ENCODE measurements at places on chromosomes 2 and 18.
A peak's percentile ranks its signal among the peaks of the same experiment; 100 is the strongest.

DNA sequence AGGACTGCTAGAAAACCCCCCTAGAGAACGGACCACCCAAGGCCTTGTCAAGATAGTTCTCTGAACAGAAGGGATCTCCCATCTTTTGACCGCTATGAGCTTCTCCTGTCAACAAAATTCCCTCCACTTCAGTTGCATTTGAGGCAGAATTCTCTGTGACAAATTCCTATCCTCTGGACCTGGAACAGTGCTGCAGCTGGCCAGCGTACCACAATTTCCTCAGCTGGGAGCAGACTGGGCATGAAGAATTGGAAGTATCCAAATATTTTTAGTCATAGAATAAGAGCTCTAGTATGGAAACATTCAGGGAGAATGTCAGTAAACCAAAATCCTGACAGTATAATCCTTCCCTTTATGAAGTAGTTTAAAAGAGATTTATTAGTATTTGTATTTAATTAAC, 147.1 kb upstream of the BOD1L2 start:
- no peak for DNase-seq

- no peak for DNase-seq
Observed at GRCh38 chr18:37222354-37222998, 343.1 kb downstream of the CELF4 start.

DNA sequence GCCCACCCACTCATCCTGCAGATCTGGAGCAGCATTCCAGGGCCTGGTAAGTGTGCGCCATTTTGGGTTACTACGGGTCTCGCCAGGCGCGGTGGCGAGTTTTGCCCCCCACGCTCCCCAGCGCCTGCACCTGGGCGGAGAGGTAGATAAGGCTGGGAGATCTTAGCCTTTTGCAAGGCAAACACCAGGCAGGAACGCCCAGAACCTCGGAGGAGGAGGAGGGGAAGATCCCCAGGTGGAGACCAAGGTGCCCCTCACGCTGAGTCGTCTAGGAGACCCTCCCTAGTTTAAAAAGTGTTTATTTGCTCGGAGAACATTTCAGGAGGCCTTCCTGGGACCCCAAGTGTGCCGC, 365 bp upstream of the RAMP1 start:
- DNase-seq, result no peak

DNA sequence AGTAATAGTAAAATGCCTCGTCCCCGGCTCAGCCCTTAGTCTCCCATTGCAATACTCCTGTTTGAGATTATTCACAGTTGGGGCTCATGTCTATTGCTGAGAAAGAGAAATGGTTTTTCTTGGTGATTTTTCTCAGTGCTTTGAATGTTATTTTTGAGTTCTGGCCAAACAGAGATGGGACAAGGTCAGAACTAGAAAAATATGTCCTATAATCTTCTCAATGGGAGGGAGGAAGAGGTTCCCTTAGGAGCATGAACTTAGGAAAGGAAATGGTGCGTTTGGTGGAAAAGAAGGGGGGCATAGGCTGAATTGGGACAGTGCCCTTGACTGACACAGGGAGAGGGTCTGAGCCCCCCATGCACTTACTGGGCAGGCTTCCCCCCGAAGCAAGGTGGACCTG, 133.8 kb downstream of the AGAP1 start:
- DNase-seq, result no peak

DNA sequence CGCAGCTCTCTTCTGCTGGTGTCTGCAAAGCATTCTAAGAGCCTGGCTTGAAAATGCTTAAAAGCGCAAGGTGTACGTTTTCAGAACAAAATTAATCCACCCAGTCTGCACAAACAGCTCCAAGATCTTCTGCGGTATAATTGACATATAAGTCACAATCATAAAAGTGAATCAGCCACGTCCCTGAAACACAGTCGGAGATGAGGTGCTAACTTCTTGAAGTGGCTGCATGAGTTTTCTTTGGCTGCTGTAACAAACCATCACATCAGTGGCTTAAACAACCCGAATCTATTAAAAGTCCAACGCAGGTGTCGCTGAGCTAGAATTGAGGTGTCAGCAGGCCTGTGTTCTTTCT, 32.6 kb downstream of the ARL4C start:
- no peak for DNase-seq

DNA sequence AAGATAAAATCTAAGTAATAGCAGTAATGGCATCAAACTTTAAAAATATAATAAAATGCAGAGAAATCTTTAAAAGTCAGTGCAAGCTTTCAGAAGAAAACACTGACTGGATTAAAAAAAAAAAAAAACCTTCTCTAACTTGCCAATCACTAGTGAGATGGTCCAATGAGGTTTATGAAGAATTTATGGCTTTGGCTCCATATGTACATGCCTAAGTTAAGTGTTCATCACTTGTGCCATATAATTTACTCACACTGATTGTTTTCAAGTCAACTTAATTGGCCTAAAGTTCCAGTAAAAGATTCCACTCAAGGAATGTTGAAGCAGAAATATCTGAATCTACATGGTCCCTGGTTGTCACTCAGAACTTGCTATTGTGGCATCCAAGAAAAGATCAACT, 40.7 kb upstream of the RAB27B start:
- no peak for DNase-seq

- DNase-seq, result peak; percentile 90
Observed at GRCh38 chr2:45380131-45380836, 230.8 kb downstream of the SRBD1 start.

DNA sequence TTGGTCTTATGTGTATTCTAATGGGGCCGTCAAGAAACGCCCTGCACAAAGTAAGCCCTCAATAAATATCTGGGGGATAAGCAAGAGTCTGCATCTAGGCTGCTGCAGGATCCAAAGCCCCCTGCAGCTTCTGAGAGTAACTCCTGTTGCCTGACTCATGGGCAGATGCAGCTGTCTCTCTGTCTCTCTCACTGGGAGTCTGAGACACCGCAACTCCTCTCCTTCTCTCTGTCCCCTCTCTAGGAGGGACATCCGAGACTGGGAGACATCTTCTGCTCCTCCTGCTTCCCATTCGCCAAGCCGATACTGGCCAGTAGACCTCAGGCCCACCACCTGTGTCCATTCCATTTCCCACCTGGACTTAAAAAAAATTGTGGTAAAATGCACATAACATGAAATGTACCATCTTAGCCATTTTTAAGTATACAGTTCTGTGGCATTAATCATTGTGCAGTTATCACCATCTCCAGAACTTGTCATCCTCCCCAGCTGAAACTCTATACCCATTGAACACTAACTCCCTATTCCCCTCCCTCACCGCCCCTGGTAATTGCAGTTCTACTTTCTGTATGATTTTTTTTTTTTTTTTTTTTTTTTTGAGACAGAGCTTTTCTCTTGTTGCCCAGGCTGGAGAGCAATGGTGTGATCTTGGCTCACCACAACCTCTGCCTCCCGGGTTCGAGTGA, 20.1 kb downstream of the DYSF start:
- no peak for DNase-seq

GRCh38 chr2:122389694-122390093, 634.2 kb downstream of the TSN start:
- no peak for DNase-seq

DNA sequence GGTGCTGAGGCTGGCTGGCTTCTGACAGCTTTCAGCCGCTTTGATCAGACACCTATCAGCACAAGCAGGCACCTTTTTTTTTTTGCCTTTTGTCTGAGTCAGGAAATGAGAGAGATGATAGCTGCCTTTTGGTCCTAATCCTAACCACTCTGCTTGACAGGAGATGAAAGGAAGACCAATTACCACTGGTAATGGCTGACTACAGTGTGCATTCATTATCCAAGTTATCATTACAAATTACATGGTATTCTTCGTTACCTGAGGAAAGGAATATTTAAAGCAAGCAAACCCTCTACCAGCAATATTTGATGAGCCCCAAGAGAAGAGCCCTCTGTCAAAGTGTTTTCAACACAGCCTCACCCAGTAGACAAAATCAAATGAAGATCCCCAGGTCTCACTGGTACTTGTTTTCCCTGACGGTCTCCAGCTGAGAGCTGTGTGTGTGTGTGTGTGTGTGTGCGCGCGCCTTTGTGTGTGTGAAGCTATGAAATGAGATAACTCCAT, 925.7 kb downstream of the DCDC2C start:
- no peak for DNase-seq

DNA sequence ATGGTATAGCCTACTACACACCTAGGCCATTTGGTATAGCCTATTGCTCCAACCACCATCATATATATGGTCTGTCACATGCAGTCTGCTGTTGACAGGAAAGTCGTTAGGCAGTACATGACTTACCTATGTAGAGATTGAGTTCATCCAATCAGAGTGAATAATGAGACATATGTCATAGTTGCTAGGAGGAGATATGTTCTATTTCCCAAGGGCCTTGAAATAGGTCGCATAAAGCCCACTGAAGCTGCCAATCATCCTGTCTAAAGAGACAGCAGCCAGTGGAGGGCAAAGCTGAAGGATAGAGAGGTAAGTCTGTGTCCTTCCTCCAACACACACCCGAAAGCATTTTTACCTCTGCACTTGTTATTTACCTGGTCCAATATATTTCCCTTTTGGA, 263.4 kb downstream of the PTPRM start:
- no peak for DNase-seq

DNA sequence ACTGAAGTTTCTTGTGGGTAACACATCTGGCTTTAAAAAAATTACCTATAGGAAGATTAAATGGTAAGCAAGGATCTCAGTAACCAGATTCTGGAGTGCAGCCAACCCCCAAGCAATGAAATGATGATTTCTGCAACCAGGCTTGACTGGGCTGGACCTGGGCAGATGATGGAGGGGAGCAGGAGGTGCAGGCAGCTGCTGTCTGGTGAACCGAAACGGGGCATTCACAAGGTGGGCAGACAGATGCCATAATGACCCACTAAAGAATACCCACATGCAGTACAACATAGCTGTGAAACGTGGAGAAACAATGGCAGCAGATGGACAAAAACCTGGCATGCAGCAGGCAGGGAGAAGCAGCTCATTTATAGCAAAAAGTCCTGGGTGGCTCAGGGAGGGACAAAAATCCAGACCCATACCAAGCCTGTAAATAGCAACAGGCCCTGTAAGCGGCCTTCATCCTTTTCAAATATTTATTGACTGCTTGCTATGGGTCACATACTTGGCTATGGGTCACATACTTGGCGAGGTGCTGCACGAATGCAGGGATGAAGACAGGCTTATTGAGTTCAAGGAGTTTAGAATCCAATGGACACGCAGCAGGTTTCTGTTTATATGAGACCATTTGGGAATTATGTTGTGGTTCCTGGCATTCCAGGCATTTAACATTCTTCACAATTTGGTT, 244.7 kb downstream of the HRH4 start:
- peak; percentile 37 for DNase-seq

- no peak for DNase-seq
Observed at GRCh38 chr2:180006231-180006630, 866 bp downstream of the CWC22 start.

DNA sequence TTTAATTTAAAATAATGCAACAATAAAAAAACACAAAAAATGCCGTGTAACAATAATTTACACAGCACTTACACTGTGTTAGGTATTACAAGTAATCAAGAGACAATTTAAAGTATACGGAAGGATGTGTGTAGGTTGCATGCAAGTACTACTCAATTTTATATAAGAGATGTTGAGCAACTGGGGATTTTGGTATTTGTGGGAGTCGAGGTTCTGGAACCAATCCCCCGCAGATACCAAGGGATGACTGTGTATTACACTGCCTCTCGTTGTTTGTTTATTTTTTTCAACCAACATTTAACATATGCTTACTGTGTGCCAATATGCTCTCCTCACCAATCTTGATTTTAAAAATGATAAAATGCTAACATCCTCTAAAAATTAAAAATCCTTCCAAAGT, 24.8 kb downstream of the MAP3K2 start:
- DNase-seq, result peak; percentile 28

DNA sequence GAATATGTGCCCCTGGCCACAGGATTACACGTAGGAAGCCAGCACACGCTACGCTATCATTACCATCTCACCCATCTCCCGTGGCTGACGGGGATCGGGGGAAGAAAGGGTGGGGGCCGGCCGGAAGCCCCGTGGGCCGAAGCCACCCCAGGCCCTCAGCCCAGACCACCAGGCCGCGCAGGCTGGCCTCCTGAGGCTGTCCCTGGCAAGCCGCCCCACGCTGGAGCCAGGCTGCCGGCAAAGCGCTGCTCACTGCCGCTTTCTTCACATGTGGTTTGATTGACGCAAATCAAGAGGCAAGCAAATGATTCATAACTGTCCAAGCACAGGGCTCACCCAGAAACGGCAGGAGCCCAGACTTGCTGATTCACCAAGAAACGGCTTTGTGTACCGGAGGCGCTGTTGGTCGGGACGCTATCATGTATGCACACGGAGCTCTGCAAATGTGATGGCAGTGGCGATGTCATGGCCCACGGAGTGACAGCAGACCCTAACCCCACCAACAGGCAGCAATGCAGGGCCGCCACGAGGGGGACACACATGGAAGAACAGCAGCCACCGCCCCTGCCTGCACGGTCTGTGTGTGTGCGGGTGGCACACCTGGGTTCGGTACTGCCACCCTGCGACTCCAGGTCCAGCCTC, 125.7 kb downstream of the HDAC4 start:
- DNase-seq, result peak; percentile 8

GRCh38 chr18:25099895-25100294, 252.1 kb downstream of the ZNF521 start:
- no peak for DNase-seq
